ENCODE measurements at places on chromosomes 12 and 14. TPM values are rescaled to one million over a fixed set of nuclear protein-coding genes. Genes with fewer than 3 reads are reported as not detected.

Gene ARG2
- 1.3 TPM for total RNA-seq

Gene AQP5
- total RNA-seq = not detected

Gene RBP5
- not detected for total RNA-seq

Gene TCL1B
- total RNA-seq = not detected

Gene BCL2L14
- total RNA-seq = not detected

Gene GZMB
- total RNA-seq = not detected

Gene CMA1
- not detected for total RNA-seq

Gene ENDOU
- total RNA-seq = not detected

Gene SERPINA3
- 6.6 TPM for total RNA-seq

Gene SMARCC2
- total RNA-seq = 31.6 TPM

All from A549 treated with RU486 at 1 μM for 4 hours (cell line).